HFFc6 (cell line): ENCODE measurements at places on chromosomes 12 and 14. TPM values are rescaled to one million over a fixed set of nuclear protein-coding genes. Genes with fewer than 3 reads are reported as not detected.
A peak's percentile ranks its signal among the peaks of the same experiment; 100 is the strongest.

DNA sequence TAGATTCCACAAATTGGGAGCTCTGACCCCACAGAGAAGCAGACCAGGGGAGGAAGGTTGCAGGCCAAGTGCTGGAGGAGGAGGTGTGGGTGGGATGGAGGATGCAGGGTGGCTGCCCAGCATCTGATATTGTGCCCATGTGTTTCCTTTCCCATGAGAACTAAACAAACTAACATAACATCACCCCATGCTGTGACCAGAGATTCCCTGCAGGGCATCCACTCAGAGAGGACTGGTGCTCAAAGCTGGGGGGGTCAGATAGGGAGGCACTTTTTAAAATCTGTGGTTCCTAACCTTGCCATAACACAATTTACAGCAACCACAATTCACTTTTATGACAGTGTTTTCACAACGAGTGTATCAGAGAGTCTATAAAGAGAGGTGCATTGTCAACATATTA lies 1277.6 kb downstream of the AACS start:
- DNase-seq: no peak

DNA sequence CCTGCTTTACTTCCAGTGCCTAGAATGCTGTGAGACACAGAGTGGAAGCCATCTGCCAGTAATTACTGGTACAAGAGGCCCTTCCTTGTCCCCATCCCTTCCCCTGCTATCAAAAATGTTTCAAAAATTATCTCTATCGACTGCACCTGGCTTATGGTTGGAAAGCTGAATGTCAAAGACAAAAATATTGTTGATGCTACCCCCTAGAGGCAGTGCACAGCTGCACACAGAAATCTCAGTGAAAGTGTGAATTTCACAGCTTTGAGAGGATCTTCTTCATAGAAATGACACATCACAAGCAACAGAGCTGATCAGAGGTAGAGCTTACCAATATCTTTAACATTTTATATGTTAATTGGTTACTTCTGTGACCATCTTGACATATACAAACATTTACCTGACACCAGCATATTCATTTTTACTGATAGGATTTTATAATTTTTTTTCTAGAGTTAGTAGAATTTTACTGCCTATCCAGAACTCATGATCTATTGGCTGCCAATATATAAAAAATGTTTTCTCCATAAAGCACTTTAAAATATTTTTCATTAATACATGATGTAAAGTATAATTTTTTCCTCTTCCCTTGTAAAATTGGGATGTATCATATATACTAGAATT lies 138.0 kb downstream of the AACS start:
- no peak for DNase-seq

GRCh38 chr14:96978525-96979272 lies 181.5 kb downstream of the VRK1 start:
- no peak for DNase-seq

GRCh38 chr14:78446807-78447206 lies 276.6 kb downstream of the NRXN3 start:
- DNase-seq: no peak

- DNase-seq: no peak
Measured at GRCh38 chr12:98514982-98515286, 456 bp upstream of the TMPO start.

Gene GPR65
- 0.20 TPM in 1 of 3 replicates, not detected in the others for total RNA-seq

Gene ATG14
- total RNA-seq: 7.9 and 8.4 TPM in 2 replicates

Gene HPD
- total RNA-seq: 0.24 TPM in 1 of 3 replicates, not detected in the others

DNA sequence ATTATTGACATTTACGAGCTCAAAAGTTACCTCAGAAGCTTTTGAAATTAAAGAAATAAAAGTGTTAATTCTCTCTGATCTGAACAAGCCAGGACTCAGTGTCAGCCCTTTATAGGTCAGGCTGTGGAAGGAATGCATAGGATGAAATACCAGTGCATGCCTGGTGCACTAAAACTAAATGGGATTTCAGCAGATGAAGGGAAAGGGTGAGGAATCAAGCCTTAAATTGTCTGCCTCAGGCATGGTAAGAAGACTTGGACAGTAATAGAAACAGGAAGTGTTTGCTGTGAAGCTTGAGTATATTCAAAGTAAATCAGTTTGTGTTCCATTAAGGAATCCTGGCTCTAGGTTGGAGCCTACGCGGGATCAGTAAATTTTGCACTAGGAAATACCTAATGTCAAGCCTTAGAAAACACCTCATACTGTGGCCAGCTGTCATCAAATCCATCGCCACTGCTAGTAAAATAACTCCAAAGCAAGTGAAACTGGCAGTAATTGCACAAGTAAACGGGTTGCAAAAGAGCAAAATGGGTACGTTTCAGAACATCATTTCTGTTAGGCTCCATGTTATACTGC lies 76.3 kb downstream of the PDE3A start:
- DNase-seq: no peak

GRCh38 chr14:67493092-67493717 lies 4.7 kb upstream of the TMEM229B start:
- DNase-seq: no peak

DNA sequence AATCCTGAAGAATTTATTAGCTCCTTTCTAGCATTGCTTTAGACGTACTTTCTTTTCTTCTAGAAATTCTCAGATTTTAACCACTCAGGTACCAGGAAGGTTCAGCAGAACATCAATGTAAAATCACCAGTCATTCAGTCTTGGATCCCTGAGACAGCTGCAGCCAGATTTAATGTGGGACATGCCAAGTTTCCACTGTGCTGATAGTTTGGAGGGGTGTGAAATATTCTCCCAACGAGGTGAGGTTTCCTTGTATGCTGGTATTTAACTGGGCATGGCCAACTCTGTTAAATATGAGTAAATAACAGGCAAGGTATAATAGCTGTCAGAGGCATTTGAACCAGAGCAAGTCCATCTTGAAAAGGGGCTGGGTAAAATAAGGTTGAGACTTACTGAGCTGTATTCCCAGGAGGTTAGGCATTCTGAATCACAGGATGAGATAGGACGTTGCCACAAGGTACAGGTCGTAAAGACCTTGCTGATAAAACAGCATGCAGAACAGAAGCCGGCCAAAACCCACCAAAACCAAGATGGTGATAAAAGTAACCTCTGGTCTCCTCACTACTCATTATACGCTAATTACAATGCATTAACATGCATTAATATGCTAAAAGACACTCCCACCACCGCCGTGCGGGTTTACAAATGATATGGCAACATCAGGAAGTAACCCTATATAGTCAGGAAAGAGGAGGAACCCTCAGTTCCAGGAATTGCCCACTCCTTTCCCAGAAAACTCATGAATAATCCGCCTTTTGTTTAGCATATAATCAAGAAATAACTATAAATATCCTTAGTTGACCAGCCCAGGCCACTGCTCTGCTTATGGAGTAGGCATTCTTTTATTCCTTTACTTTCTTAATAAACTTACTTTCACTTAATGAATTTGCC lies 75.2 kb upstream of the RASSF8 start:
- no peak for DNase-seq

GRCh38 chr14:36130186-36130585 lies 46.3 kb downstream of the PTCSC3 start:
- DNase-seq: no peak

Gene ADAMTS20
- not detected in 3 replicates for total RNA-seq

Gene KRT80
- 3.0 to 4.6 TPM (median 3.4 TPM) in 3 replicates for total RNA-seq

DNA sequence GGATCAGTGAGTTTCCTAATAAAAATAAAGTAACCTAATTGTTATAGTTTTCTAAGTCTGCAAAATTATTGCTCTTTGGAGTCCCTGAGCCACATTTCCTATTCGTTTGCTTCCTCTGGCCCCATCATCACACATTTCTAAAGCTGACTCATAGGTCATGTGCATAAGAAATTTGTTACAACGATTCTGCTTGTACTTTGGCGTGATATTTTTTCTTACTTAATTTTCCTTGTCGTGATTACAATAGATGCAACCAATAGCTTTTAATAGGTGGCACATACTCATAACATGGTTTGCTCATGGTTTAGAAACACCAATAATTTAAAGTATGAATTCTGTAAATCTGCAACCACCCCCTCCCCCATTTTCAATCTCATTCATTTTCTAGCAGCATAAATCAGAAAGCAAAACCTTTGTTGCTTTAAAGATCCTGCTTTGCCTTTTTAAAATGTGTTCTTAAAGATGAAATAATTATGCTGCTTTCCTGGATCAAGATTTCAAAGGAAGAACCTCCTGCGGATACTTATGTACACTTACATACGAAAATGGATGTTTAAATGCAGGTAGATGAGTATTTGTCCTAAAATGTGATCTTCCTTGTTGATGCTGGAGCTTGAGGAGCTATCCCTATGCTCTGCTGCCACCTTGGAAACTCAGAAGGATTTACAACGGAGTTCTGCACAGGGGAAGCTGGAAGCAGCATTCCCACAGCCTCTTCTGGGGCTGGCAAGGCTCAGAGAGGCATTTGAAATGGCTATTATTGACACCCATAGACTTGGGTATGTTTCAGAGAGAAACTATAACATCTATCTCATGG lies 1.7 kb upstream of the FLRT2 start:
- peak; percentile 78 for DNase-seq

- no peak for DNase-seq
Measured at GRCh38 chr12:27616356-27617142, 79.7 kb upstream of the REP15 start.

GRCh38 chr14:35578639-35579038 lies 44.7 kb downstream of the INSM2 start:
- DNase-seq: no peak

- DNase-seq: peak; percentile 62
Measured at GRCh38 chr14:66624336-66624937, 116.5 kb downstream of the GPHN start.

Gene SYCP3
- not detected in 3 replicates for total RNA-seq

DNA sequence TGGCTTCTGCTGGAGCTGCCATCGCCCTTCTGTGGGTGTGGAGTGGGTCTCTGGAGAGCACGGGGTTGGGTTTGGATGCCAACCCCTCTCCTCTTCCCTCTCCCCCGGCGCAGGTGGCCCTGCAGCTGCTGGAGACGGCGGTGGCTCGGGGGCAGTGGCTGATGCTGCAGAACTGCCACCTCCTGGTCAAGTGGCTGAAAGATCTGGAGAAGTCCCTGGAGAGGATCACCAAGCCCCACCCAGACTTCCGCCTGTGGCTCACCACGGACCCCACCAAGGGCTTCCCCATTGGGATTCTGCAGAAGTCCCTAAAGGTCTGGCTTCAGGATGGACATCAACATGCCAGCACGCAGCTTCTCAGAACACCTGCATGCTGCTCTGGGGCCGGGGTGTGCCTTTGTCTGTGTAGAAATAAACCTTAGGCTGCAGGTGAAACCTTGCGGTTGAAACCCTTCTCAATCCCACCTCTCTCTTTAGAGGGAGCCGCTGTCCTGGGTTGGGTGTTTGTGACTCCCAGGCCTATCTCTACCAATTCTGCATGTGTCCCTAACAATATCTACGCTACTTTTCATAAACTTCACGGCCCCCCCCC lies 44.3 kb downstream of the CCDC92 start:
- no peak for DNase-seq

DNA sequence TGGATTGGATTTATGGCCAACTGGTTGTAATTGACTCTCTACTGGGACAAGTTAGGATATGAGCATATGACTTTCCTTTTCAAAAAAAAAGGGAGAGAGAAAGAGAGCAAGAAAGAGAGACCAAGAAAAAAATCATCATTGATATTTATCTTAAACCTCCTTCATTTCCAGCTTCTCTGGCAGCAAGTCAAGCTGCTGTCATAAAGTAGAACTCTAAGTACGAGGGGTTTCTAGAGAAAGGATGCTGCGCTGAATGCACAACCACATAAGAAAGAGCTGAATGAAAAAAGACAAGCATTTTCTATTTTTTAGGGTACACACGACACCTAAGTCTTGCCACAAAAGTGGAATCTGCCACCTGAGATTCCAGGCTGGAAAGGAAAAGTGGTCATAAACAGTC lies 182.6 kb downstream of the SLC25A21 start:
- DNase-seq: no peak

- DNase-seq: no peak
Measured at GRCh38 chr12:96368233-96368632, 32.0 kb downstream of the CDK17 start.

GRCh38 chr12:92690601-92691000 lies 12.2 kb upstream of the PLEKHG7 start:
- no peak for DNase-seq

Gene PRKD1
- 19.6 to 21.4 TPM (median 21.3 TPM) in 3 replicates for total RNA-seq

GRCh38 chr14:32128703-32129102 lies 51.6 kb downstream of the ARHGAP5 start:
- DNase-seq: no peak

DNA sequence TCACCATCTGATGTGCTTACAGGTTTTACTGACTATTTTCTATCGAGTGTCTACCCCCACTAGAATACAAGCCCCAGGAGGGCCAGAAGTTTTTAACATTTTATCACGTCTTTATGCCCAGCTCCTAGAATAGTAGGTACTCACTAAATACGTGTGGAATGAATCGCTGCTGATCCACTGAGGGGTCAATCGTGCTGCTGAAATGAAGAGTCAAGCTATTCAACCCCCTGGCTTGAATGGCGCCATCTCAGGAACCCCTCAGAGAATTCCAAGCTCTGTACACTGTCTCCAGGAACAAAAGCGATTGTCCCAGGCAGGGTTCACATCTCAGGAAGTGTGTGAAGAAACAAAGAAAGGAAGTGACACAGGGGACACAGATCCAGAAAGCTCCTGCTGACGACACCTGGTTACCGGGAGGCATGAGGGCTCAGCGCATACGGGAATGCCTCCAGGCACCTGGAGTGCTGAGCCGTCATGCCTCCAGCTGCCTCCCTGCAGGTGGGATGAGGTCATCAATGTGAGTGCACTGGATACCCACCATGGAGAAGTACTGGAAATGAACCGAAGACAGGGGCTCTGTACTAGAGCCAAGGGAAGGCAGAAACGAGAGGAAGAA lies 45.6 kb downstream of the PITPNM2 start:
- DNase-seq: no peak

DNA sequence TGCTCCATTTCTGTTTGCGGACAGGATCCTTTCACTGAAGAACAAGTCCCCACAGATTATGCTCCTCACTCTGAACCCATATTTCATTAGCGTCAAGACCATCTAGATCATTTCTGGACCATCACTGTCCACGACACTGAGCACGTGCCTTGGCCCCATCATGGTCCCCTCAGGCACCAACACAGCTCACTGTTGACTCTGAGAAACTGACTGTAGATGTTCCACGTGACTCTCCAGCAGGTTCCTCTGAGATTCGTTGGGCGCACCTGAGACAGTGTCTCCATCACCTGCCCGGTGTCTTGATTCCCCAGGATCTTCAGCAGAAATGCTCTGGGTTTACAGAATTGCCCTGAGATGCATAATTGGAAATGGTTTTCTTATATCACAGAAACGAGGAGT lies 985.4 kb downstream of the TMEM121 start:
- no peak for DNase-seq

Gene B4GALNT3
- total RNA-seq: not detected in 3 replicates

DNA sequence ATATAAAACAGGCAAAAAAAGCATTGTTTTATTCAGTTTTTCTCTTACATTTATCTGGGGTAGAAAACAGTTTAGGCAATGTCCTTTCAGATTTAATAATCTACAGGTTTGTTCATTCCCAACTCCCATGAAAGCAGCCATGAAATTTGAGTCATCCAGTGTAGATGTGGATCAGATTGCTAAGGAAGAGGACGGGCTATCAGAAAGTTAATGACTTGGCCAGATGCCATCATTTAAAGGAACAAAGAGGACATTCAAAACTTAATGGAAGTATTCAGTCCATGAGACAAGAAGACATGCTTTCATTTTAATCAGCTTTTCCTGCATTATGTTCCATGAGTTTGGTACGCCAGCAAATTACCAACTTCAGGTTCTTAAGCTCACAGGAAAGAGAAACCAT lies 31.1 kb upstream of the POC1B start:
- no peak for DNase-seq
